ENCODE measurements at places on chromosomes 6 and 20.

- peak overlapping the region; percentile 67 for H3K4me3 ChIP-seq
- H3K27me3 ChIP-seq, result no peaks in the 10 kb centered on the region
- H3K4me1 ChIP-seq, result peaks cover 72% of the 10 kb centered on the region
- peaks cover 63% of the 10 kb centered on the region for H3K36me3 ChIP-seq
- DNase-seq, result no peak
- H3K27ac ChIP-seq, result peak overlapping the region; percentile 84
These were observed 48.1 kb upstream of the CDH22 start for GRCh38 chr20:46356195-46357029.

- H3K36me3 ChIP-seq, result no peaks in the 10 kb centered on the region
- no peak overlapping the region for H3K4me3 ChIP-seq
- H3K4me1 ChIP-seq, result no peaks in the 10 kb centered on the region
- DNase-seq, result no peak
- H3K27me3 ChIP-seq, result no peaks in the 10 kb centered on the region
These were observed 52.0 kb downstream of the GRIK2 start for GRCh38 chr6:101445527-101445926.

DNA sequence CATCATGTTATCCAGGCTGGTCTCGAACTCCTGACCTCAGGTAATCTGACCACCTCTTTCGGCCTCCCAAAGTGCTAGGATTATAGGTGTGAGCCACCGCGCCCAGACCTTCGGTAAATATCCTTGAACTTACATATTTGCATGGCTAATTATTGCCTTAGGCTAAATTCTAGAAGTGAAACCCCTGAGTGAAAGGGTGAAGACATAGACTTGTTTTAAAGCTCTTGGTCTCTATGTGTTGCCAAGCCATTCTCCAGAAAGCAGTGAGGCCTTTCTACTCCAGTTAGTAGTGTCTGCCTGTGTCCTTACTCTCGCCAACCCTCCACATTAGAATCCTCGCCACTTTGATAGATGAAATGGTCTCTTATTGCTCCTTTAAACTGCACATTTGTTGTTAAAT lies 2.6 kb upstream of the NOTCH4 start:
- peak overlapping the region; percentile 52 for H3K27ac ChIP-seq
- DNase-seq, result no peak
- H3K36me3 ChIP-seq, result no peaks in the 10 kb centered on the region
- no peak overlapping the region for H3K4me3 ChIP-seq
- no peaks in the 10 kb centered on the region for H3K27me3 ChIP-seq

GRCh38 chr6:26286168-26286877 lies 78.7 kb upstream of the BTN3A2 start:
- H3K27ac ChIP-seq, result peak overlapping the region; percentile 100
- H3K4me3 ChIP-seq, result peak overlapping the region; percentile 80
- peak; percentile 64 for DNase-seq
- peaks cover 30% of the 10 kb centered on the region for H3K36me3 ChIP-seq
- peaks cover 6% of the 10 kb centered on the region for H3K27me3 ChIP-seq

DNA sequence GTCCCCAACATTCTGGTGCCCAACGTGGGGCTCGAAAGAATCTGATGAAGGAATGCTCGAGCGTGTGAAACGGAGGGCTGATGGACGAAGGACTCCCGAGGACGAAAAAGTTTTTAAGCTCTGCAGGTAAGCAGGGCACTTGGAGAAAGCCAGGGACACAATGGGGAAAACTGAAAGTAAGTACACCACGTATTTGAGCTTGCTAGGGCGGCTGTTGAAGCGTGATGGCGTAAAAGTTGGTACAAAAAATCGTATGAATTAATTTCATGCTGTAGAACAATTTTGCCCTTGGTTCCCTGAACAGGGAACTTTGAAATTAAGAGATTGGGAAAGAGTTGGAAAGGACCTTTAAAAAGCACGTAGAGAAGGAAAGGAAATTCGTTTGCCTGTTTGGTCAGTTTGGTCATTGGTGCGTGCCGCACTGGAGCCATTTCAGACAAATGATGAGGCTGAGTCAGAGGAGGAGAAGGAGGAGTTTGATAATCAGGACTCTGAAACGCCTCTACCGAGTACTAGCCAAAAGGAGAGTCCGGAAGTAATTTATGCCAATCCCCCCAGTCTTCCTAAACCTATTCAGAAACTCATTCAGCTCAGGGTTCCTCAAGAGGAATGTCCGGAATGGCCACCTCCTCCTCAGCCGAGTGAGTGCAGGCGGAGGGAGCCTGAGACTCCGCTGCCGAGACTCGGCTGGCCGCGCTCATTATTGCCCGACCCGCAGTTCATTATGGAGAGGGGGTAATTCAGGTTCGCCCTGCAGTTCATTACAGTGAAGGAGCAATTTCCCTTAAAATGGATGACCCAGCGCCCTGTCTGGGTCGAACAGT lies 59.2 kb upstream of the PRSS16 start:
- H3K4me1 ChIP-seq, result peaks cover 7% of the 10 kb centered on the region
- no peaks in the 10 kb centered on the region for H3K27me3 ChIP-seq
- H3K27ac ChIP-seq, result peak overlapping the region; percentile 87
- peak overlapping the region; percentile 93 for H3K4me3 ChIP-seq
